ENCODE measurements at places on chromosomes 11 and 22.

GRCh38 chr11:64970731-64971151 lies 1.2 kb downstream of the MAJIN start:
- DNase-seq = no peak

GRCh38 chr22:43411040-43411868 lies 560 bp upstream of the MPPED1 start:
- no peak for DNase-seq

GRCh38 chr11:118398791-118399559 lies 2.4 kb upstream of the ATP5MG start:
- DNase-seq = no peak

- no peak for DNase-seq
Measured at GRCh38 chr22:48651981-48652538, 1175.6 kb downstream of the BRD1 start.

GRCh38 chr11:119634301-119634700 lies 94.7 kb downstream of the NECTIN1 start:
- DNase-seq = no peak

- no peak for DNase-seq
Measured at GRCh38 chr11:113531575-113532451, 56.6 kb upstream of the DRD2 start.

DNA sequence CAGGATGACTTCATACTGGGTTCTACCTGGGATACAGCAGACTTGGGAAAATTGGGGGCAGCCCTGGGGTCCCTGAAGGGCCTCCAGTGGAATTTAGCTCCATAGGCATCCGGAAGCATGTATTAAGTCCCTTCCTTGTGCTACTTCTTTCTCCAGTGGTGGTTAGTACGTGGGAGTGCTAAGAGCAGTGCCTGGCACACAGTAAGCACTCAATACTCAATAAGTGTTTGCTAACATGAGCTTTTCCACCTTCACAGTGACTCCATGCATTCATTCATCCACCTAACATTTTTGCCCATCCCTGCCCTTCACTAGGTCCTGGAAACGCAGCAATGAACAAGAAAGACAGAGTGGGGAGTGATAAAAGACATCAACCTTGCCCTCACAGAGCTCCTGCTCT lies 120.5 kb downstream of the MN1 start:
- no peak for DNase-seq
